Fibroblast of villous mesenchyme (primary cell): ENCODE measurements at places on chromosomes 5 and 9. TPM values are rescaled to one million over a fixed set of nuclear protein-coding genes. Genes with fewer than 3 reads are reported as not detected.

- no peak for DNase-seq
These were observed 163.2 kb downstream of the RFK start for GRCh38 chr9:76231001-76231400.

DNA sequence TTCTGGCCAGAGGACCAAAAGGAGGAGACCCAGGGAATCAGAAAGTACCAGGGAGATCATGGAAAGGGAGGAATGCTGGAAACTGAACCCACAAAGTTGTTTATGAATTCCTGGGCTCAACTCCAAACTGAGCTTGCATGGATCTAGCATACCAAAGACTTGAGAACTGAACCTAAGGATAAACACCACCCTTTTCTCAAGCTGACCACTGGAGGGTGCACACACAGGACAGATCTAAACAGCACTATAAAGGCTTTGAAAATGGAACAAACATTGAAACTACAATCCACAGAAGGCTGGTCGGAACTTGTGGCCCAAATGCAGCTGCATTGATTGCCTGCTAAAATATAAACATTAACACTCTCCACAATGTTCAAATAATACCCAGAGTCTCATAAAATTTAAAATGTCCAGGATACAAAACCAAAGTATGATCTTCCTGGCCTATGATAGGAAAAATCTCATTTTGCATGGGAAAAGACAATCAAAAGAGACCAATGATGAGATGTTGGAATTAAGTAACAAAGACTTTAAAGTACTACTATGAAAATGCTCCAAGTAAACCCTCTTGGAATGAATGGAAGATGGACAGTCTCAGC lies 15.6 kb upstream of the IRF1 start:
- DNase-seq, result peak; percentile 96

GRCh38 chr9:134536101-134536900 lies 105.3 kb upstream of the COL5A1 start:
- peak; percentile 96 for DNase-seq

- no peak for DNase-seq
These were observed 98.5 kb upstream of the LHFPL2 start for GRCh38 chr5:78747055-78747454.

Gene GPR21
- 1.9 and 3.0 TPM in 2 replicates for total RNA-seq

DNA sequence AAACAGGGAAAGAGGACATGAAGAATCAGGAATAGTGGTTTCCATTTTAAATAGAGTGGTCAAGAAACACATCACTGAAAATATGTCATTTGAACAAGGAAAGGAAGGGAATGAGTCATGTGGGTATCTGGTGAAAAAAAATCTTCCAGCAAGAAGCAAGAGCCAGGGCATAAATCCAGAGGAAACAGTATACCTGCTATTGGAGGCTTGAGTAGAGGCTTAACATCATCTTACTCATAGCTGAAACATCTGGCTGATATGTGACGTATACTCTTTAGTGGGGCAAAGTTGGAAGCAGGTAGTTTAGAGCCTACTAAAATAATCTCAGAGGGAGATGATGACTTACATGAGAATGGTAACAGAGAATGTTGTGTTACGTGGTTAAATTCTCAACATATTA lies 517.2 kb downstream of the CAAP1 start:
- no peak for DNase-seq

GRCh38 chr5:167442922-167443321 lies 848.5 kb upstream of the WWC1 start:
- no peak for DNase-seq

DNA sequence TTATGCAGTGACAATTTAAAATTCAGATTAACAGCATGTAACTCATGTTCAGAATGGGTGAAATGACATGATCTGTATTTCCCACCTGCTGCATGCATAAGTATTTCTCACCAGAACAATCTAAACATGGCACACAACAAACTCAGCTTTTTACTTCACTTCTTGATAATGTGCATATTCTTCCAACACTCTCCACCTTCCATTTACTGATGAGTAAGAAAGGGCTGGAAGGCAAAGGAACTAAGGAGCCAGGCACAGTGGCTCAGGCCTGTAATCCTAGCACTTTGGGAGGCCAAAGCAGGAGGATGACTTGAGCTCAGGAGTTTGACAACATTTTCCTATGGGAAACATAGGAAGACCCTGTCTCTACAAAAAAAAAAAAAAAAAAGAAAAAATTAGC lies 35.8 kb upstream of the SAP30L start:
- DNase-seq, result no peak

Gene NUTM2F
- not detected in 2 replicates for total RNA-seq

- DNase-seq, result no peak
These were observed 77.4 kb downstream of the OTULIN start for GRCh38 chr5:14741801-14742440.

Gene SIT1
- under 0.01 TPM in 1 of 2 replicates, not detected in the other for total RNA-seq

GRCh38 chr9:129174102-129174723 lies 3.8 kb downstream of the IER5L start:
- DNase-seq, result peak; percentile 93

DNA sequence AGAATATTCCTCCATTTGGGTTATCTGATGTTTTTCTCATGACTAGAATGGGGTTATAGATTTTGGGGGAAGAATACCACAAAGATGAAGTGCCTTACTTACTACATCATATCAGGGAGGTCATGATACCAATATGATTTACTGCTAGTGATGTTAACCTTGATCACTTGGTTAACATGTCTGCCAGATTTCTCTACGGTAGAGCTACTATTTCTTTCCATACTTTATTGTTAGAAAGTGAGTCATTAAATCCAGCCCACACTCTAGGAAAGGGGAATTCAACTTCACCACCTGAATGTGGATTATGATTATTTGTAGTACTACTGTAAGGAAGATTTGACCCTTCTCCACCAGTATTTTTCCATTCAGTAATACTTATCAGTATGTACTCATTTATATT lies 64.7 kb downstream of the UBE2R2 start:
- no peak for DNase-seq

Gene PRXL2C
- total RNA-seq, result 15.5 and 21.6 TPM in 2 replicates

DNA sequence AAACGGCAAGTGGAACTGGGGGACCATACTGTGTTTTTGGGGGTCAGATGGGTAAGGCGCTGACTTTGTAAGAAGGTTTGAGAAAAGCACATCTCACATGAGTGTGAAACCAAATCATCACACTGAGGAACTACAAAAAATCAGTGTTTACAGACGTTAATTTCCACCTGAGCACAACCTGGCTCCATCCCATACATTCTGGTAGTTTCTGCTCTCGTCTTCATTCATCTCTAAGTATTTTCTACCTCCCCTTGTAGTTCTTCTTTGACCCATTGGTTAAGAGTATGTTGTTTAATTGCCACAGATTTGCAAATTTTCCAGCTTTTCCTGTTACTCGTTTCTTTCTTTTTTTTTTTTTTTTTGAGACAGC lies 8.9 kb upstream of the DPP7 start:
- DNase-seq, result no peak

DNA sequence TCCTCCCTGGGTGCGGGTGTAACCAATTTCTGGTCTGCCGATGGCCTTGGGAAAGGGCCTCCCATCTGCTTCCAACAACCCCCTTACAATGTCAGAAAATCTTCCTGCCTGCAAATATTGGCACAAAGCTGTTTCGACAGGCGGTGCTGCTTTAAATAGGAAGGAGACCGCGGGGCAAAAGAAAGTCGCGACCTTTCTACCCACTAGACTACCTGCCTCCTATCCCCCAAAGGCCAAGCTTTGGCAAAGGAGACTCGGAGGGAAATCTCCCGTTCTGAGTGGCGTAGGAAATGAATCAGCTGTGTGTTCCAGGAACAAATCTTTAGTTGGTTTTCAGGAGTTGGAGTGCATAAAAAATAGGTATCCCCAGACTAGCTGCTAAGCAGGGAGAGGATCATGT lies 36.8 kb upstream of the NFIB start:
- no peak for DNase-seq

DNA sequence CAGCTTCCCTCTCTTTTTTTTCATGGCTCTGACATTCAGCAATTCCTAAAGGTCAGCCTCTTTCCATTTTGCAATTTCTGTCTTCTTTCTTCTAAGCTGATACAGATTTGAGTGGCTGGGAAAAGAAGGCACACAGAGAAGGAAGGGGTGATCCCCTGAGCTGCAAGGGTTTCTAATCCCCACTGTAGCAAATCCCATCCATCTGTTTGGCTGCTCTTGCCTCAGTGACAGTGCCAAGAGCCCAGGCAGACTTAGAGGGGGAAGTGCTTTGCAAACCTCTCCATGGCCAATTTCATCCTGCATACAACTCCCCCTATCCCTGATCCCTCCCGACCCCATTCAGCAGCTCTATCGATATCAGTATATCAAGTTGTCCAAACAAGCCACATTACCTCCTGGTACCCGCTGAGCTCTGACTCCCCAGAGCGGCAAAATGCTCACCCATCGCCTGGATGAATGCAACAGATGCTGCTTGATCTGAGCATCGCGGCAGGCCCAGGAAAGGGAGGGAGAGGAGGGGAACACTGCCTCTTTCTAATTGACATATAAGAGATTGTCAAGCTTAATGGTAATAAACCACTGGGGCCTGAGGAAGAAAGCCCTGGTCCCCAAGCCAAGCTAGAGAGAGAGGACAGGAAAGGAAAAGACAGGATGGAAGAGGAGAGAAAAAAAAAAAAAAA lies 268.9 kb downstream of the ASTN2 start:
- DNase-seq, result no peak

- no peak for DNase-seq
These were observed 43.1 kb downstream of the KLF4 start for GRCh38 chr9:107446491-107446890.

Gene EIF4EBP3
- total RNA-seq, result 0.32 and 0.86 TPM in 2 replicates

GRCh38 chr5:14142202-14142826 lies 828 bp upstream of the TRIO start:
- peak; percentile 55 for DNase-seq

Gene DCAF10
- 22.2 and 24.2 TPM in 2 replicates for total RNA-seq

DNA sequence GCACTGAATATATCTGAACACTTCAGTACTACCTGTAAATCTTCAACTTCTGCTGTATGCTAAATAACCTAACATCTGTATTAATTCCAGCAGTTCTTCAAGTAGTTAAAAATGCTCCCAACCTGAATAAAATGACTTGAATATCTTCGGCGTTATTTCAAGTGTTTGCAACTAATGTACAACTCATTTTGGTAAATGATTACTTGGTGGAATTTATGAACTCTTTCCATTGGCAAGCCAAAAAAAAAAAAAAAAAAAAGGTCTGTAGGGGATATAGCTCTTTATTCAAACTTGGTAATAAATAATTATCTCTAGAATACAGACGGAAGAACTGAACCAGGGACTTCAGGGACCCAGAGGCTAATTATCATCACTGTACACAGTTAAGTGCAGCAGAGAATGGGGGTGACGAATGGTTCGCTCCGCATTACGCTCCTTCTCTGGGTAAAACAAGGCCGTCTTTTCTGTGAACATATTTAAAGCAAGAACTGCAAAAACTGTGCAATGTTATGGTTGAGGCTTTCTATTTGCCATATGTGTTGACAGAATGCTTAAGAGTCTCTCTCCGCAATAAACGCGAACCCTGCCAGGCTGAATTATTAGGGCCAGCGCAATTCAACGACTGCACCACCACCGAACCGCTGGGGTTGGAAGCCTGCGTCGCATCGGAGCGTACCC lies 1.9 kb upstream of the ERBIN start:
- no peak for DNase-seq

DNA sequence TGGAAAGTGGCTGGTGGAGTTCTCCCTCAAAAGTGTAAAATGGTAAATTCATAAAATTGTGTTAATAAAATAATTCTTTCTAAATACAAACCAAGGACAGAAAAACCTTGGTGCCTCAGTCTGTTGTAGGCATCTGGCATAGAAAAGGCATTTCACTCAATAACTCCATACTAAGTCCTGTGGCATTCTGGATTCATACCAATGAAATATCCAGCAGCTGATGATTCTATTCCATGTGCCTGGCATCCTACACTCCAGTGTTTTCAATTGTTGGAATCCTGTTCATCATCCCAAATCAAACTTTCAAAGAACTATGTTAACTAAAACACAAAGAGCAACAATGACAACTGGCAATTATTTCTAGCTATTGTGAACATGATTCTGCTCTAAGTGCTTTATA lies 21.6 kb upstream of the ALDH1A1 start:
- no peak for DNase-seq

Gene TICAM2
- total RNA-seq, result 6.9 and 7.1 TPM in 2 replicates

Gene NOP16
- total RNA-seq, result 9.3 and 13.8 TPM in 2 replicates

DNA sequence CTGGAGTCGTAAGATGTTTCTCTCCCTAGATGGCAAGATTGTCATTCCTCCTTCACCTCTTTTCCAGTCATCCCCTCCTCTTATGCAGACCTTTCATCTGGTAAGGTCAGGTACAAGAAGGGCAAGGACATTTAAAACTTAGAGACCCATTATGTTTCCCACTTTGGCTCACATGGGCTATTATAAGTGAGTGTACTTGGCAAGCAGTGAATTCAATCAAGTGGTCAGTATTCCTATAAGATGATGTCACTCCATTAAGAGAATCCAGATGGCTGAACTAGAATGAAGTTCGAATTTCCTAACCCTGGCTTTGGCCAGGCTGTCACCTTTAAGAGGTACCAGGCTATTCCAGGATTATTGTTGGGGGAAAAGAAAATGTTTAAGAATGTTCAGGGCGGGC lies 32.2 kb downstream of the ZNF131 start:
- peak; percentile 39 for DNase-seq

GRCh38 chr5:129945774-129946270 lies 41.6 kb downstream of the CHSY3 start:
- DNase-seq, result peak; percentile 7

DNA sequence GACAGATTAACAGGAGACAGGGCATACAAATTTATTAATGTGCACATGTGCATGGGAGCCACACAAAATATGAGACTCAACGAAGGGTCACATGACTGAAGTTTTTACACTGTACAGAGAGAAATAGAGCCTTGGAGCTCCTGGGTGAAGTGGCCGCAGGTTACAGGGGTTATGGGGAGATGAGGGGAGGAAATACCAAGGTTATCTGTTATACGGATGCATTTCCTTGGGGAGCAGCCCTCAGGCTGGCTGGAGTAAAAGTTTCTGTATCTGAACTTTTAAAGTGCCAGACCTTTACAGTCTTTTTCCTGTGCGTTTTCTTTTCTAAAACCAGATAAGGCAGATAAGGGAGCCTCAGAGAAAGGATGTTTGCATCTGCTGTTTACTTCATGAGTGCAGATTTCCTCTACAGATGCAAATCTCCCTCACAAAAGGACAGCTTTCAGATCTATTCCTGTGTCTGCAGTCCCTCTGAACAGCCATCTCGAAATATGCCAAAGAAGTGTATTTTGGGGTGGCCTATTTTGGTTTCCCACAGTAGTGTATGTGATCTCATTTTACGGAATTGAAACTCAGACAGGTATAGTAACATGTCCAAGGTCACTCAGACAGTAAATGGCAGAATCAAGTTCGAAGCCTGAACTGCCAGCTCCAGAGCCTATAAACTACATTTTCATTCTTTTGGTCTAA lies 139.3 kb upstream of the FBXL17 start:
- DNase-seq, result peak; percentile 33

GRCh38 chr9:99201603-99202002 lies 20.1 kb downstream of the ALG2 start:
- no peak for DNase-seq

GRCh38 chr5:81214848-81215247 lies 18.3 kb upstream of the CKMT2 start:
- no peak for DNase-seq

GRCh38 chr9:6956879-6957278 lies 199.1 kb downstream of the KDM4C start:
- DNase-seq, result no peak
